ENCODE measurements at places on chromosomes 1 and 21. TPM values are rescaled to one million over a fixed set of nuclear protein-coding genes. Genes with fewer than 3 reads are reported as not detected.

Gene FMO2
- total RNA-seq = 138 TPM

Gene TRIM63
- not detected for total RNA-seq

Gene TNFRSF25
- 25.5 TPM for total RNA-seq

Gene RNPEP
- 37.2 TPM for total RNA-seq

Gene TMEM240
- total RNA-seq = 2.7 TPM

Gene KRTAP13-2
- total RNA-seq = not detected

Gene CELA3A
- 2.4 TPM for total RNA-seq

Gene IGSF9
- 4.3 TPM for total RNA-seq

Gene OR10T2
- total RNA-seq = not detected

Gene HDAC1
- 32.3 TPM for total RNA-seq

Gene HSD3B1
- total RNA-seq = not detected

Gene LMNA
- 801 TPM for total RNA-seq

Gene UFC1
- 96.7 TPM for total RNA-seq

DNA sequence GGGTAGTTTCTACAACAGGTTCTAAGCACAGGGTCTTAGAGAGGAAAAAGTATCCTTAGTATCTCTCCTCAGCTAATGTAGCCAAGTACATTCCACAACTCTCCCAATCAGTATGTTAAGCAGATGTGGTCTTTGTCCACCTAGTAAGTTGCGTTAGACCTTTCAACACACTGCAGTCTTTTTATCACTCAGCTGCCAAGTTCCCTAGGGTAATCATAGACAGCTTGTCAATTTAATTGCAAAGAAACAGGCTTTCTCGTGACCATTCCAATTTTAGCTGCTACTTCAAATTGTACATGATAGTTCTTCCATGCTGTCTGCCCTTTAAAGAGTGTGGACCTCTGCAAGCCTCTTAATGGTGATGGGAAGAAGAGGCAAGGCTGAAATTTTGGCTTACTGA lies 211.8 kb upstream of the PKN2 start:
- no peak for DNase-seq

DNA sequence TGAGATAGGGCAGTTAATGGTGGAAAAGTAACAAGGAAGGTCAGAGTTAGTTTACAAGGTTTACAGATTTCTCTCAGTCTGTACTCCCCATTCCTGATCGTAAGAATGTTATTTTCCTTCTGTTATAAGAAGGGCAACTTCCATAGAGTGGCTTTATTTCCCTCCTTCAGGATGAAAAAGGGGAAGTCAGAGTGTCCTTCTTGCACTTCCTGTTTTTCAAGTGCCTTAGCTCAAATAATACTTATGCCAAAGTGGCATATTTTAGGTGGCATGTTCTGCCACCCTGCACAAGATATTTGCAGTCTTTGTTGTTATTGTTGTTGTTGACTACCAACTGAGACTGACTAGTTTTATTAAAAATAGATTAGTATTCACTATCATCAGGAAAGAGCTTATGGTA lies 730.7 kb upstream of the ADGRL4 start:
- no peak for DNase-seq

DNA sequence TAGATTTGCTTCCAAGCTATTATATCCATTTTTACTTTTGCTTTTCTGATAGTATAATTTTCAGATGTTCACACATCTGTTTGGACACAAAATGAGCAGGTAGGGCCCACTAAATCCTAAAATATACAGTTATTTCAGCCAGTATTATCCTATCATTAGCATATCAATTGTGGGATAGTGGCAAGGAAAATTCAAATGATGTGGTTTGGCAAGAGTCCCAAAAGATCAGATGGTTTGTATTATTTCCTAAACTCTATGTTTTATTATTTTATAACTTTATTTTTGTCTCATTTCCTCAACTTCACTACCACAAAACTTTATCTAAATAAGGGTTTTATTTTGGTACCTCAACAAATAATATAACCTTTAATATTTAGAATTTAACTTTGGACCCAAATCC lies 1659.6 kb downstream of the NCAM2 start:
- no peak for DNase-seq

GRCh38 chr21:46084709-46085108 lies 13.2 kb upstream of the COL6A2 start:
- no peak for DNase-seq

DNA sequence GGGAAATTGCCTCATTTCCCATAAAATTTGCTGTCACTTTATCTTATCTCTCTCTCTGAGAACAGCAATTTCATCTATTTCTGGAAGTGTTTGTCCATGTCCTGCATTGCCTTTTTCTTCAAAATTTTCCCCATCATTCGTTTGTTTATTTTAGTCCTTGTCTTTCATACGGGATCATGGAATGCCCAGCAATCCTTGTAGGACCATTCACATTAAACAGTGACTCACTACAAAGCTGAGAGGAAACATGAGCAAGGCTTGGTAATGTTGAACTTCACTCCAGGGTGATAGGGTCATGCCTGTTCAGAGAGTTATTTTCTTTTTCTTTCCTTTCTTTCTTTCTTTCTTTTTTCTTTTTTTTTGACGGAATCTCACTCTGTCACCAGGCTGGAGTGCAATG lies 32.2 kb upstream of the HNRNPU start:
- DNase-seq = no peak

- no peak for DNase-seq
Measured at GRCh38 chr1:241213139-241213538, 143.9 kb downstream of the RGS7 start.

GRCh38 chr1:8989061-8989460 lies 37.2 kb downstream of the SLC2A7 start:
- DNase-seq = no peak

GRCh38 chr1:243293941-243294722 lies 38.3 kb downstream of the SDCCAG8 start:
- no peak for DNase-seq

DNA sequence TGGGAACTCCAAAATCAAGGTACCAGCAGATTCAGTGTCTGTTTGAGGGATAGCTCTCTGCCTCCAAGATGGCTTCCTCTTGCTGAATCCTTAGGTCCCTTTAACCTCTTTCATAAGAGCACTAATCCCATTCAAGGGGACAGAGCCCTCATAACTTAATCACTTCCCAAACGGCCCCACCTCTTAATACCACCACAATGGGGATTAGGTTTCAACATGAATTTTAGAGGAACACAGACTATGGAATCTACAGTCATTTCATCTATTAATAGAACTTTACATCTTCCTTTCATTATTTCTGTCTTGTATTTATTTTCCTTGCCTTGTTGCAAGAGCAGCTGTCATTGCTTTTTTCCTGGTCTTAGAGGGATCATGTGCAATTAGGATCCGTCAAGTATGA lies 30.3 kb downstream of the HOOK1 start:
- DNase-seq = no peak

DNA sequence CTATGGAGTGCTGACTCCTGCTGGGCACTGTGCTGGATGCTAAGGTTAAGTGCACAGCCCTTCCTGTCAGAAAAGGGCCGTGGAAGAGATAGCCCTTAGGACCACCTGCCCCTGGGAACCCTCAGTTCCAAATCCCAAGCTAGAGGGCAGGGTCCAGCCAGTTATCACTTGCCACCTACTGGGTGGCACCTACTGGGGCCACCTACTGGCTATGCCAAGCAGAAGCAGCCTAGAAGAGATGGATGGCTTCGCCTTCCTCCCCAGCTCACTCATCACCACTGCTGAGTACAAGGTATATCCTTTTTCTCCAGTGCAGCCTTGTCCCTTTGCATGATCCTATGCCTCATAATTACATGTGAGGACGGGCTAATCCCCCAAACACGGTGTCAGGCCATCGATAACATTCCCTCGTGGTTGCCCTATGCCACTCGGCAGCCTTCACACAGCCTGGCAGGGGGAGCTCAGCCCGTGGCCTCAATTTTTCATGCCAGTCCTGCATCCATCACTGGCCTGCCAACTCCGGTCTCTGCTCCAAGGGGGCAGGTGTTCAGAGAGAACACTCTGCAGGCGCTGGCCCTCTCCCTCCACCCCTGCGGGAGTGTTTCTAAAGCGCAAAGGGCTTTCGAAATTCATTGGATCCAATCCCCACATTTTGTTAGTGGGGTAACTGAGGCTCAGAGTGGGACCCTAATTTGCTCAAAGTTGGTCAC lies 49.0 kb downstream of the SYT2 start:
- DNase-seq = no peak

DNA sequence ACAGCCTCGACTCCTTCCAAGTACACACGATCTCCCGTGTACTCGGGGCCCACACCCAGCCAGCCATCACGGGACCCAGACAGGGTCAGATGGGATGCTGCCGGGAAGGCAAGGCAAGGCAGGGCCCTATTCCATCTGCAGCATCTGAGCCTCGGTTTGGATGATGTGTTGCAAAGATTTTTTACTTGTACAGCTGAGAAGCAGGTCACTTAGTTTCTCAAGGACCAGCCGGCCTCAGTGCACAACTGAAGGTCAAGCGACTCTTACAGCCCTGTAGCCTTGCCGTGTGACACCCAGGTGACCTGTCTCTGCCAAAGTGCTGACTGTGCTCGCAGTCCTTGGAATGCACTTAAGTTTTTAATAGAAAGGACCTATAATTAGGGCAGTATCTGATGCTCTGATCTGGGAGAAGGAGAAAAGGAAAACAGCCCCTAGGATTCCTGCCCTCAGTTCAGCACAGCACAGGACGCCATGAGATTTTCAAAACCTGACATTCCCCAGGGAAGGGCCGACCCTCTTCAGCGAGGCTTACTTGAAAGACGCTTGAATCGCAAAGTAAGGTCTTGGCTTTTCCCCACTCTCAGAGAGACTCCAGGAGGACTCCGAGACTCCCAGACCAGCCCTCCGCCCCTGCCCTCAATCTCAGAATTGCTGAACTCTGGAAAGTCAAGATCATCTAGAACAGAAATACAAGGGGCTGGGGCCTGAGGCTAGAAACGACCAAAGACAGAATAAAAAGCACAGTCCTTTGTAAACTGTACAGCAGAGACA lies 1.3 kb downstream of the GPR157 start:
- no peak for DNase-seq

- DNase-seq = no peak
Measured at GRCh38 chr1:98045211-98045766, 124.5 kb upstream of the DPYD start.
